ENCODE measurements at places on chromosomes 16 and 17.

DNA sequence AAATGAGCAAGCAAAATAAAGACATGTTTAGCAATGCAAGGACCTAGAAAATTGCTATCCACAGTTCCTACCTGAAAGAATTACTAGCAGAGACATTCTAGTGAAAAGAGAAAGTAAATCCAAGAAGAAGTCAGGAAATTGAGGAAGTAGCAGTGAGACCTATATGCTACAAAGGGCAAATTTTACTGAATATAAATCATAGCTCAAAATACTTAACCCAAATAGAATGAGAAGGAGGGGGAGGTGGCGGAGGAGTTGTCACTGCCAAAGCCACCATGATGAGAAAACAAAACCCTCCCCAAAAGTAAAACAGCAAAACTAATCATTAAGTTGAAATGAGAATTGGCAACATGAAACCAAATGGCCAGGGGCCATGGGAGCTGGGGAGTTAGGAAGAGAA, 39.3 kb downstream of the PITPNM3 start:
- no peak for DNase-seq

DNA sequence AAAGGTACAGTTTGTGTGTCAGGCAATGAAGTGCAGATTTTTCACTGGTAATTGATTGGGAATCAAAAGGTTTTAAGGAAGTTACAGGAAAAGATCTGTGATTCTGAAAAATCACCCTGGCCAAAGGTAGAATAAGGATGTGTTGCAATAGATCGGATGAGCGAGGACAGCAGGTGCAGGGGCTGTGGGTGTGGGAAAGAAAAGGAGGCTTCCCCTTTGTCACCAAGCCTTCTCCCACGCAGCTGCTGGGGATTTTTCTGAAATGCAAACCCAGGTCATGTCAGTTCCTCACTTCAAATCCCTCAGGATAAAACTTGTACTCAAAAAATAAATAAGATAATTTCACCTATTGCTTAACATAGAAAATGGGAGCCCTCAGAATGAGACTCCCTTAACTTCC, 47.9 kb upstream of the ARHGAP17 start:
- DNase-seq = peak; percentile 17

- DNase-seq = no peak
Measured at GRCh38 chr16:12235110-12235509, 258.6 kb downstream of the SNX29 start.

- DNase-seq = peak; percentile 24
Measured at GRCh38 chr17:61904094-61904710, 23.6 kb downstream of the INTS2 start.

DNA sequence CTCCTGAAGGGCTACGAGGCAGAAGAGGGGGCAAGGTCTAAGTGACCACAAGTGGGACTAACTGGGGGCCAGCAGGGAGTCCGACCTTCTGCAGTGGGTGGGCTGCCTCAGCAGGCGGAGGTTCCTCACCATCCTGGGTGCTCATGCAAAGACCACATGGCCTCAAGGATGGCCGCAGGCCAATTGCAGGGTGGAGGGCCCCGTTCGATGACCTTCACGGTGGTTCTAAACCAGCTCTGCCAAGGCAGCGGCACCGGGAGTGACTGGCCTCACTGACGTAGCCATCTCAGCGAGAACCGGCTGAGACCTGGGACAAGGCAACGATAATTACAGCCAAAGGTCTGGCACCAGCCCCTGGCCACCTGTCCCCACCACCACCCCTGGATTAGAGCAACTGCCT, 5.7 kb downstream of the SMIM5 start:
- DNase-seq = no peak

- no peak for DNase-seq
Measured at GRCh38 chr16:81810361-81810760, 31.3 kb downstream of the PLCG2 start.

- DNase-seq = no peak
Measured at GRCh38 chr16:83840060-83840617, 32.4 kb downstream of the HSBP1 start.

GRCh38 chr17:81057079-81057730, 22.3 kb downstream of the BAIAP2 start:
- DNase-seq = no peak
